ENCODE measurements at places on chromosomes 12 and 14.

- no peak for DNase-seq
These were observed 3.1 kb downstream of the MAP3K12 start for GRCh38 chr12:53495903-53496751.

GRCh38 chr12:128969480-128970055 lies 116.3 kb downstream of the GLT1D1 start:
- no peak for DNase-seq

DNA sequence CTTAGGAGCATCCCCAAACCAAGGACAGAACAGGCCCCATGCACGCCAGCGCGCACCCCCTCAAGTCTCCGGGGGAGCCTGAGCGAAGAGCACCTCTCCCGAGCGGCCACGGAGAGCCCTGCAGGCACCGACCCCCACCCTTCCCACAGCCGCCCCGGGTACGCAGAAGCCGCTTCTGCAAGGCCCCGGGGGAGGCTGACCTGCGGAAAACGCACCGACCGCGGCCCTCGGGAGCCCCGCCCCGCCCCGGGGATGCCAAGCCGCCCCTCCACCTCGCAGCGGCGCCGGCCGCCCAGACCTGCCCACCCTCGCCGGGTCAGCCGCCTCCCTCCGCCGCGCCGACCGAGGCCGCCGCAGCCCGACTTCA lies 385 bp downstream of the CAPRIN2 start:
- no peak for DNase-seq

GRCh38 chr14:70924521-70924920 lies 17.3 kb downstream of the PCNX1 start:
- no peak for DNase-seq

GRCh38 chr12:94614288-94614721 lies 36.1 kb downstream of the TMCC3 start:
- DNase-seq, result no peak

DNA sequence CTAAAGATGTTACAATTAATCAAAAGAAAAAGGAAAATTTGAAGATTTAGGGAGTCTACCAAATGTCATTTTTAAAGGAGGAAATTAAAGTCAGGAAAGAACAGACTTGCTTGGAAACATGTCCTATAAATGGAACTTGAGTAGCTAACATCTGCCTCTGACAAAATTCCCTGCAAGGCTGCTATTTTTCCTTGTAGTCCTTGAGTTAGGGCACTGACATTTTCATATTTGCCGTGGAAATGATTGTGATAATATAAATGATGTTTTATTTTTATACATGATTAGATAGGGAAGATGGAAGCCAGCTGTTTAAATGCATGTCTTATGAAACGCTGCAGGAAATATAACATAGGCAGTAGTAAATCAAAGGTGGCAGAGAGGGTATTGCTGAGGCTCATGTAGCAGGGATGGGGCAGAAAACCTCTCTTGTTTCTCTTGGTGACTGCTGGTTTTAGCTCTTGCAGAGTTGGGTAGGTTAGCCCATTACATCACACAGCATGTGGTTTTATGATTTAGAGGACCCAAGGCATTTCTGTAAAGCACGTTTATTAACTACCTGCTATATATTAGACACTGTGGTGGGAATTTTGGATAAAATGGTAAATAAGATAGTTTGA lies 21.7 kb downstream of the NUBPL start:
- DNase-seq, result no peak

- DNase-seq, result no peak
These were observed 12.0 kb upstream of the SLCO1A2 start for GRCh38 chr12:21346542-21347205.

DNA sequence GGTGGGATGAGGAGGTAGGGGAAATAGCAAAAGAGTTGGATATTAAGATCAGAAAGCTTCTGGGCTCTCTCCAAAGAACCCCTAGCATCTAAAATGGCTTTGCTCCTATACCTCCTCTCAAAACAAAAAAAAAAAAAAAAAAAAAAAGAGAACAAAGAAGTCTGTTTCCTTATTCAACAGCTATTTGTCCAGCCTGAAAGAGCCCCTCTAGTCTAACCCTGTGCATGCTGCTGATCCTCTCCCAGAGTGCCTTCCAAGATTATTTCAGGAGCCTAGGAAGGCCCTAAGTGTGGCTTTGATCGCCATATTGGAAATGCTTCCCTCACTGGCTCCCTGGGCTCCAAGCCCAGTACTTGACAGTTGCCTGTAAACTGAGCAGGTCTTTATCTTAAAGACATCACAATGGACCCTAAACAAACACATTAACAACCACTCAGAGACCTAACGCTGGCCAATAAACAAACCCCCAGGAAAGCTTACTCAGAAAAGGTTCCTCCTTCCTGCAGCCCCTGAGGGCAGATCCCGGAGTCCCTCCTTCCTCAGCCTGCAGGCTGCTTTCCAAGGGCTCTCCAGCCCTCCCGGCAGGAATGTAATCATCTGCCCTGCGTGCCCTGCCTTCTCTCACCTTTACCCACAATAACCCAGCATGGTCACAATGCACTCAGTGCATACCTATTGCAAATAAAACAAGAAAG lies 17.4 kb upstream of the COL2A1 start:
- DNase-seq, result no peak

DNA sequence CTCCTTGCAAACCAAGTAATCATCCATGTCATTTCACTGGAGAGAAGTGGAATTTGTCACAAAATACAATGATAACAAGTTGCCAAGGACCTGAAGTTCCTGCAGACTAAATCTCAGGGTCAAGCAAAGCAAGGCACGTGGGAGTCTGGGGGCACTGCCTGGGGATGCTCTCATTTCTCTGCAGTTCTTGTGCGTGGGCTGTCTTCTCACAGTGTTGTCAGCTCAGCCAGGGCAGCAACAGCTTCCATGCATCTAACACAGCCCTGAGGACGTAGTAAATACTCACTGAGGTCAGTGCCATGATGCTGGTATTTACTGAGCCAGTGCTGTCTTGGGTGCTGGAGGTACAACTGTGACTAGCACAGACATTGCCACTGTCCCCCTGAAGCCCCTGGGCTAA lies 62.9 kb upstream of the CMKLR1 start:
- DNase-seq, result no peak

GRCh38 chr14:68623307-68623706 lies 169.6 kb downstream of the ZFP36L1 start:
- no peak for DNase-seq

- no peak for DNase-seq
These were observed 48.2 kb downstream of the SLC38A4 start for GRCh38 chr12:46777587-46777986.

- no peak for DNase-seq
These were observed 712.6 kb downstream of the SLC16A7 start for GRCh38 chr12:60308366-60308991.

DNA sequence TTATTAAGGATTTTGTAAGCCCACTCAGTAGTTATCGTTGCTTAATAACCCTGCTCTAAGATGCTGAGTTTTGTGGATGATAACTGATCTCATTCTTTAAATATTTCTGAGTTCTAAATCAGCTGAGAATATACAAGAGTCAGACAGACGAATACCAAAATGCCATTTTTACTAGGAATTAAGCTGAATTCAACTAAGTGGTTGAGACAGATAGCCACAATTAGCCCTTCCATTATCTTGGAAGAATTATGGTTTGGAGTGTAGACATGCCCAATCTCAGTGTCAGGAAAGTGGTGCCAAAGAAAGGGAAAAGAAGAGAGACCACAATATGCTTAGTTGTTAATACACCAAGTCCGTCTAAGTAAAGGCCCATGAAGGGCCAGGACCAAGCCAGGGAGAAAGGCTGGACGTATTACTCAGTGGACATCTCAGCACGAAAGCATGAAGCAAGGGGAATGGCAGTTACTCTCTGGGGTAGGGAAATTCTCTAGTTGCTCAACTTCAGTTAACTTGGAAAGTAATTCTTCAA lies 58.6 kb downstream of the KCNA5 start:
- no peak for DNase-seq

- DNase-seq, result no peak
These were observed 25.3 kb downstream of the DRAM1 start for GRCh38 chr12:101902641-101903040.

DNA sequence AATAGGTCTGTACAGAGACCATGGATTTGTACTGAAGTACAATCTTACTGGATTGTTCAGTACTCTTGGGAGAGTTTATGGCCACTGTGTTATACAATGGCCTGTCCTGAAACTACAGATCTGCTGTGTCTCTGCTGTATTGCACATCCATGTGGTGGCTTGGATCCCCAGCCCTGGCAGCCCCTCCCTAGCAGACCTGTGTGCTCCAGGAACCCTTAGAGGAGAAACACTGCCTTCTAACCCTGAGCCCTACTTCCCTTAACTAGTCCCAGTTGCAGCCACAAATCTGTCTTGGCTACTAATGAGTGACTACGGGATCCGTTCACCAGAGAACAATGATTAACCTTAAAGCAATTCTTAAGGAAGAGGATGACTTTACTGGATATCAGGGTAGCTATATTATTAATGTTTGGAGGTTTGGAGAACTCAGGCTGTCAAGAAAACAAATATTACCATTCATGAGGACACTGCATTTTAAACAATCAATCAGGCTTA lies 27.7 kb downstream of the RNF34 start:
- DNase-seq, result no peak

GRCh38 chr14:74954232-74954946 lies 1.0 kb downstream of the PGF start:
- DNase-seq, result no peak

All from nucleus accumbens (tissue), 56 donors.